ENCODE measurements at places on chromosomes 6 and 20. TPM values are rescaled to one million over a fixed set of nuclear protein-coding genes. Genes with fewer than 3 reads are reported as not detected.

DNA sequence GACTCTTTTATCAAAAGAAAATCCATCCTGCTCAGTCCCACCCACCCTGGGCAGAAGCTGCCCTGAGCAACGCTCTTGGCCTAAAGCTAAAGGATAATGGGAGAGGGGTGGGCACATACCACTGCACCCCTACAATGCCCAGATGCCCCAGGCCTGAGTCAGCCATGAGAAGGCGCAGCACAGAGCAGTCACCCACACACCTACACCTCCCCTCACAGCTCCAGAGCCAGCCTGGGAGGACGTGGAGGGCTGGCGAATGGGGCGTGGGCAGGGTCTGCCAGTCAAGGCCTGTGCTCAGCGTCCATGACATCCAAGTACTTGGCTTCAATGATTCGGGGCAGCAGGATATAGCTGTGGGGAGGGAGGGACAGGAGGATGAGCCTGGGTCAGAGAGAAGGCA lies 11.5 kb downstream of the SLC4A11 start:
- H3K27me3 ChIP-seq: no peaks in the 10 kb centered on the region
- H3K36me3 ChIP-seq: no peaks in the 10 kb centered on the region
- H3K4me3 ChIP-seq: no peak overlapping the region
- no peaks in the 10 kb centered on the region for H3K4me1 ChIP-seq
- DNase-seq: no peak

CST1 gene
- total RNA-seq: not detected

CRISP3 gene
- total RNA-seq: not detected

LY6G6C gene
- total RNA-seq: 0.66 TPM

CST4 gene
- not detected for total RNA-seq

DNA sequence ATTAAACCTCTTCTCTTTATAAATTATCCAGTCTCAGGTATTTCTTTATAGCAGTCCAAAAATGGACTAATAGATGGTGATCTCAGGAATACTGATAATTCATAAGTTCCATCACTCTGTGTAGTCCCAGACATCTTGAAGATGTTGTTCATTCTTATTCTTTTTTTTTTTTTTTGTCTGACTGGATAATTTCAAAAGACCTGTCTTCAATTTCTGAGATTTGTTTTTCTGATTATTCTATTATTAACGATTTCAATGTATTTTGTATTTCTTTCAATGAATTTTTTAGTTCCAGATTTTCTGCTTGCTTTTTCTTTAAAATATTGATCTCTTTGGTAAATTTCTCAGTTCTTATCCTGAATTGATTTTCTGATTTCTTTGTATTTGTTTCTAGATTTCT lies 29.7 kb upstream of the ZNF337 start:
- no peaks in the 10 kb centered on the region for H3K27me3 ChIP-seq
- no peaks in the 10 kb centered on the region for H3K4me1 ChIP-seq
- H3K36me3 ChIP-seq: no peaks in the 10 kb centered on the region

PTK7 gene
- 728 TPM for total RNA-seq

- no peaks in the 10 kb centered on the region for H3K27me3 ChIP-seq
- no peak for DNase-seq
- H3K27ac ChIP-seq: no peak overlapping the region
- H3K4me3 ChIP-seq: no peak overlapping the region
Measured at GRCh38 chr20:61767761-61768494, 297.8 kb downstream of the TAF4 start.

CLDN20 gene
- total RNA-seq: not detected

DNA sequence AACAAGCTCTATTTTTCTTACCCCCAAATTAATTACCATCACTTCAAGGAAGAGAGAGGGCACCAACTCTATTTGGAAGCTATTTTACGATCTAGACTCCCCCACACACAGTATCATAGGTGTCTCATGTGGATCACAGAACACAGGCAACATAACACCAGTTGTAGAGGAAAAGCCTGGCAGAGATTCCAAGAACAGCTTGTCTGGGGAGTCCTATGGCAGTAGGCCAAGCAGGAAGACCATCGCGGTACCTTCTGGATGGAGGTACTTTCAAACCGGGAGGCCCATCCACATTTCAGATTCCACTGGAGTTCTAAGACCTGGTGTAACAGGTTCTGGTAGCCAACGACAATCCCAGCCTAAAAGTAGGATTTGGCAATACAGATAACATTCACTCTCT lies 37.6 kb upstream of the SPDEF start:
- no peaks in the 10 kb centered on the region for H3K4me1 ChIP-seq
- no peak overlapping the region for H3K4me3 ChIP-seq
- no peak overlapping the region for H3K27ac ChIP-seq
- DNase-seq: no peak

SIRPB2 gene
- total RNA-seq: not detected

LCA5 gene
- total RNA-seq: 5.8 TPM

Measured in astrocyte (in vitro differentiated cells and primary cell).